ENCODE measurements at places on chromosomes 7 and 10.

DNA sequence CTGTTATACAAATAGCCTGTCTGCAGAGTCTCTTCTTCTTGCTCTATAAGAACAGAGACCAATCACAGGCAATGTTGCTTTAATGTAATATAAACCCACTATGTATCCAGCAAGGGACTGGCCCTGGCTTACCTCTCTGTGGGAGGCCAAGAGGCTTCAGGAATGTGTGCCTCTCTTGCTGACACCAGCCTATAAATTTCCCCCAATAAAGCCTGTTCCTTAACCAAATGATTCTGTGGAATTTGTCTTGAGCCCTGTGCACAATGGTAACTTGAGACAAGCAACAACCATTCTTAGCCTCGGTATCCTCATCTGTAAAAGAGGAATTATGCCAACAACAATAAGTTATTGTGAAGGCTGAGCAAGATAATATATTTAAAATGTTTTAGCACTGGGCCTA lies 563.7 kb downstream of the GRM8 start:
- peak; percentile 58 for DNase-seq

- DNase-seq: no peak
These were observed 38.4 kb downstream of the PTPRE start for GRCh38 chr10:127945341-127945758.

DNA sequence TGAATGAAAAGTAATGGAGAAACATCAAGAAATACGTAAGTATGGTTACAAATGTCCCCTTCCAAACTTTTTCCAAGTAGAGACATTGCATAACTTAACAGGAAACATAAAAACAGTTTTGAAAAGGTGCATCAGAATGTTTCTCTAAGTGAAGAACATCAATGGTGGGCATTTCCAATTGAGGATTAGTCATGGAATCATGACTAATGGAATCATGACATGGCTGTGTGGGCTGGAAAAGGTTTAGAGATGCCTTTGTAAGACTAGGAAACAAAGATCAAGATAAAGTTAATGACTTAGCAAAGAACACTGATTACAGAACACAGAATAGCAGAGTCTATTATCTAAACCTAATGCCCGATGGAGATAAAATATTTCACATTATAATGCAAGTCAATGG lies 272.0 kb downstream of the HPSE2 start:
- no peak for DNase-seq

DNA sequence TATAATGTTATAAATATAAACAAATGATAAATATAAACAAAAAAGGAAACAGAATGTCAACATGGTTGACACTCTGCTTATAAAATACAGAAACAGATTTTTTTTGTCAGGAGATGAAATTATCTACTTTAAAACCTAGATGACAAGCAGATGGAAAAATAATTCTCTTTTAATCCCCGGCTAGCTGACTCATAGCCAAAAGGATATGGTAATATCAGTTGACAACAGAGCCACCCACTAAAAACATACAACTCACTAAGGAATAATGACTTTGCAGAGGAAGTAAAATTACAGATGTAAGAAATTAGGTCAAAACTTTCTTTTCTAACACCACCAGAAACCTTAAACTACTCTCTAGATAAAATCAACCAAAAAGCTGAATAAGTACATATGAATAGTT lies 131.1 kb upstream of the ABCB5 start:
- no peak for DNase-seq

- DNase-seq: no peak
These were observed 2.8 kb downstream of the CRYGN start for GRCh38 chr7:151437159-151437553.

GRCh38 chr7:151251689-151252560 lies 3.4 kb upstream of the SMARCD3 start:
- DNase-seq: peak; percentile 91

DNA sequence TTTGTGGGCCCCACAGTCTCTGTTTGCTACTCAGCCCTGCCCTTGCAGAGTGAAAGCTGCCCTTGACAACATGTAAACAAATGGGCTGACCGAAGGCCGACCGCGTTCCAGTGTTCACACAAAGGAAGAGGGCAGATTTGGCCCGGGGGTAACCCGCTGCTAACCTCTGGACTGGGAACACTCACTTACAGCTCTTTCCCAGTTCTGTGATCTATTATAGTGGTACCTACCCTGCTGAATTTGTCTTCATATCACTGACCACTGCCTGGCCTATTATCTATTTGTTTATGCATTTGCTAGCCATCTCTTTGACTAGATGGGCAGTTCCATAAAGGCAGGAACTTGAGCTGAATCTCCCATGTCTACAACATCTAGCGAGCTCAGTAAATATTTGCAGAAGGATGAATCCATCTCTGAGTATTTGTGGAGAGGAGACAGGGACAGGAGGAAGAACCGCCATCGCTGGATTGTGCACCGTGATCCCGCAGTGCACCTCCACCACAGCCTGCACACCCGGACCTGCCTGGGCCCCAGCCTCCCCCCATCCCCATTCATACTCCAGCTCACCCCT lies 15.2 kb downstream of the SLC29A3 start:
- DNase-seq: no peak

DNA sequence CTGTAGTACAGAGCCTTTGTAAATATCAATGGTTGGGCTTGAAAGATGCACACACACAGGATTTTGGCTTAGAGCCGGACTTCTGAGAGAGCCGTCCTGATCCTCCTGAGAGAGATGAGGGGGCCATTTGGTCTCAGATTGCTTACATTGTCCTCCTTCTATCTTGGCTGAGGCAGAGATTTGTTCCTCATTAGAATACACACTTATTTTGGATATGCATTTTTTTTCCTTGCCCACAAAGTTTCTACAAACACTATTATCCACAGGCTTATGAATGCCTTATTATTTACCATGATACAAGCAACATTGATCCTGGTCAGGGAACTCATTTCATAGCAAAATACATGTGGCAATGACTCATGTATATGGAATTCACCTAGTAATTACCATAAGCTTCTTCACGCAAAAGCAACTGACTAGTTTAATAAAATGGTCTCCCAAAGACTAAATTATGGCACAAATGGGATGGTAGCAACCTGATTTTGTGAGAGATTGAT lies 175.3 kb downstream of the MDFIC start:
- DNase-seq: no peak

GRCh38 chr10:17196045-17196444 lies 5.4 kb downstream of the TRDMT1 start:
- DNase-seq: no peak

DNA sequence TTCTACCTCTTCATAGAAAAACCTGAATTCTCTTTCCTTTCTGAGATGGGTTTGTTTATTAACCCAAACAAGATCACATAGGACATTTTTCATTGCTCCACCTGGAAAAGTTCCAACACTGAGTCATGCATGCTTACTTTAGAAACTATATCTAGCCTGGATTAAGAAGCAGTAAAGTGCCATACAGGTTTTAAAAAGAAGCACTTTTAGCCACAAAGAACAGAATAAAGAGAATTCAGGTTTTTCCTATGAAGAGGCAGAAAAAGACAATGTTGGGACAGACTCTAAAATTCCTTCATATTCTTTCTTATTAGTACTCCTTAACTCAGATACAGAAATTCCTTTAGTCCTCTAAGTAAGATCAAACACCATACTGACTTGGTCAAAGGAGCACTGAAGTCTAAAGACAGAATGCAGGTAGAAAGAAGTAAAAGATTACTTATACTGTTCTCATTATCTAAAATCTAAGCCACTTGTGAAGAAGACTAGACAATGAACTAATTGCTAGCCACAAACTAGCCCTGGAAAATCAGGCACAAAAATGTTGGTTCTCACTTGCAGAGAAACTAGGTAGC lies 241.3 kb downstream of the ANK3 start:
- no peak for DNase-seq

- DNase-seq: no peak
These were observed 28.0 kb downstream of the ABLIM1 start for GRCh38 chr10:114629824-114630730.

- no peak for DNase-seq
These were observed 68.5 kb downstream of the AGK start for GRCh38 chr7:141619745-141620144.

DNA sequence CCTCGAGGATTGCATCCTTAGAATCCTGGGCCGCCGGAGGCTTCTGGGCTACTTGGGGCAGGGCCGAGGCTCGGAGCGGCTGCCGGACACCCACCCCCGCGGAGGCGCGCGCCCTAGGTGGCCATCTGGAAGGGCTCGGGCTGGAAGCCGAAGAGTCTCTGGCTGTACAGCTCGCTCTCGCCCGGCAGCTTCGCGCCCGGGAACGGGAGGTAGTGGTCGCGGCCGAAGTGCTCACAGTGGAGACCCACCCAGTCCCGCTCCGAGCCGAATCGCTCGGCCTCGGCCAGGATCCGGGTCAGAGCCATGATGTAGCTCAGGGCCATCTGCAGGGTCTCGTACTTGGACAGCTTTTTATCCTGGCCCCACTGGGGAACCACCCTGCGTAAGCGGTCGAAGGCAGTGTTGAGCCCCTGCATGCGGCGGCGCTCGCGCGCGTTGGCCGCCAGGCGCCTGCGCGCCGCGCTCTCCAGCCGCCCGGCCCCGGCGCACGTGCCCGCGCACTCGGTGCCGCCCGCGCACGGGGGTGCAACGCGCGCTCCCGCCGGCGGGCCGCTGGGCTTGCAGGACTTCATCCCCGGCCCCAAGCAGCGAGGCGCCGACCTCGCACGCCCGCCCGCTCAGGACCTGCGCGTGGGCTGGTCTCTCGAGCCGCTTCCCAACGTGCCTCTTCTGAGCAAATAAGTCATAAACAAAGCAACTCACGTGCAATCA lies 652 bp downstream of the ATOH7 start:
- peak; percentile 99 for DNase-seq

DNA sequence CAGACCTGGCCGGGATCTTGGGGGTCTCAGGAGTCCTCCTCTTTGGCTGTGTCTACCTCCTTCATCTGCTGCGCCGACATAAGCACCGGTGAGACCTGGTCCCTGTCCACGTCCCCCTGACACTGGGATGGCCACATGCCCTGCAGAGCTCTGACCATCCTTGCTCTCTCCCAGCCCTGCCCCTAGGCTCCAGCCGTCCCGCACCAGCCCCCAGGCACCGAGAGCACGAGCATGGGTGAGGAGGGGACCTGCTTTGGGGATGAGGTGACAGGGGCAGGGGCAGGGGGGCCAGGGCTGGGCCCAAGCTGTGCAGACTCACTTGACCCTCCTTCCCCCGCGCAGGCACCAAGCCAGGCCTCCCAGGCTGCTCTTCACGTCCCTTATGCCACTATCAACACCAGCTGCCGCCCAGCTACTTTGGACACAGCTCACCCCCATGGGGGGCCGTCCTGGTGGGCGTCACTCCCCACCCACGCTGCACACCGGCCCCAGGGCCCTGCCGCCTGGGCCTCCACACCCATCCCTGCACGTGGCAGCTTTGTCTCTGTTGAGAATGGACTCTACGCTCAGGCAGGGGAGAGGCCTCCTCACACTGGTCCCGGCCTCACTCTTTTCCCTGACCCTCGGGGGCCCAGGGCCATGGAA lies 959 bp downstream of the PVRIG start:
- no peak for DNase-seq
